Stimulated activated CD4-positive, alpha-beta T cell treated with anti-CD3 and anti-CD28 coated beads, Interleukin-1b, Interleukin-23, amount 100 ng/mL, for 48 hours (primary cell): ENCODE measurements at places on chromosomes 2 and 18.

GRCh38 chr2:159497847-159498246 lies 118.5 kb downstream of the BAZ2B start:
- DNase-seq = no peak

DNA sequence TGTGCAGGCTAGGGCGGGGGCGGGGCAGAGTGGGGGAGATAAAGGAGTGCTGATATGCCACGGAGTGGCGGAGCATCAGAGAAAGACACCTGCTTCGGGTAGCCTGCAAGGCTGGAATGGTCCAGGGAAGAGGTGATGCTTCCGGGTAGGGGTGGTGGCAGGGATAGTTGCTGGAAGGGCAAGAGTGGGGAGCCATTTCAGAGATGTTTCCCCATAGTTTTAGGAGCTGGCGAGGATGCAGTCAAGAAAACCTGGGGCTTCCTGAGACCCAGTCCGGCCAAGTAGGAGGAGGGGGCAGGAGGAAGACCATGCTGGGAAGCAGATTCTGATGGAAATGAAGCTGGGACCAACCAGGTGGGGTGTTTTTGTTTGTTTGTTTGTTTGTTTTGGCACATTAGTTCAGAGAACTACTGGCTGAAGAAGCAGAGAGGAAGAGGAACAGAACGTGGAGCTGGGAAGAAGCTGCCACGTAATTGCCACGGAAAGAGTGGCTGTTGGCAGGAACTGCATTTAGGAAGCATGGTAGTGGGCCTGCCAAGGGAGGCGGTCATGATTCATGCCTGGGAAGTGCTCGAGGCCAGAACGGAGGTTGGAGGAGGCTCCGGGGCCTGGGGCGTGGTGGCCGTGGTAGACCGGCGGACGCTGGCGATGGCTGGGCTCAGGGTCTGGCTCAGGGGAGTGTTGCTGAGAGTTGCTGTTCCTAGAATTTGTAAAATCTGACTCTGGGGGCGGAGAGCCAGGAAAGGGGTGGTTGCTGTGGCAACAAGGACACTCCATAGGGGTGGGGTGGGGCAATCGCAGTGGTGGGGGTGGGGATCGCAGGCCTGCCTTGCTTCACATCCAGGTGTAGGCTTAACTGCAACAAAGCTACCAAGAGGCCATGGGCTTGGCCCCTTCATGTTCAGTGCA lies 8.6 kb upstream of the INPP5D start:
- no peak for DNase-seq

GRCh38 chr2:158394453-158394852 lies 62.1 kb downstream of the CCDC148 start:
- no peak for DNase-seq

DNA sequence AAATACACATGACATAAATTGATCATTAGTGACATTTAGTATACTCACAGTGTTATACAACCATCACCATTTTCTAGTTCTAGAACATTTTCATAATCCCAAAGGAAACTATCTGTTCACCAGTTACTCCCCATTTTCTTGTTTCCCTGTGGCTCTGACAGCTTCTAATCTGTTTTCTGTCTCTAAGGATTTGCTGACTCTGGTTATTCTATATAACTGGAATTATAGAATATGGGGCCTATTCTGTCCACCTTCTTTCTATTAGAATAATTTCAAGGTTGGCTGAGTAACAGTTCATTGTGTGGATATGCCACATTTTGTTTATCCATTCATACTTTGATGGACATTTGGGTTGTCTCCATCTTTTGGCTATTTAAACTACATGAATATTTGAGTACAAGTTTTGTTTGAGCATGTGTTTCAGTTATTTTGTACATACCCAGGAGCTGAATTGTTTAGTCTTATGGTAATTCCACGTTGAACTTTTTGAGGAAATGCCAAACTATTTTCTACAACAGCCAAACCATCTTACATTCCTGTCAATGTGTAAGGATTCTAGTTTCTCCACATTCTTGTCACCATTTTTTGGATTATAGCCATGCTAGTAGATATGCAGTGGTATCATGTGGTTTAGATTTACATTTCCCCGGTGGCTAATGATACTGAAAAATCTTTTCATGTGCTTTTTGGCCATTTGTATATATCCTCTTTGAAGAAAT lies 20.5 kb downstream of the KIAA1328 start:
- DNase-seq = no peak

GRCh38 chr2:169965495-169965894 lies 138.2 kb downstream of the UBR3 start:
- DNase-seq = no peak

DNA sequence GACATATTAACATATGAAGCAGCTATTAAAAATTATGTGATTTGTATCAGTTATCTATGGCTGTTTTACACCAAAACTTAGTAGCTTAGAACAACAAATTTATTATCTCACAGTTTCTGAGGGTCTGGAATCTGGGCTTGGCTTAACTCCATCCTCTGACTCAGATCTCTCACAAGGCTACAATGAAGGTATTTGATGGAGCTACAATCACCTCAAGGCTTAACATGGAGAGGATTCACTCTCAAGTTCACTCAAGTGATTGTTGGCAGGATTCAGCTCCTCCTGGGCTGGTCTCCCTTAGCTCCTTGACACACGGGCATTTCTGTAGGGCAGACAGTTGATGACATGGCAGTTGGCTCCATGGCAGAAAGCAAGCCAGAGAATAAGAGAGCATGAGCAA lies 133.0 kb upstream of the SLC14A2 start:
- no peak for DNase-seq

- no peak for DNase-seq
Measured at GRCh38 chr2:64784168-64785061, 130.7 kb upstream of the SERTAD2 start.

GRCh38 chr2:75920859-75921551 lies 210.3 kb upstream of the GCFC2 start:
- DNase-seq = no peak

- no peak for DNase-seq
Measured at GRCh38 chr2:223576873-223577272, 25.3 kb downstream of the SCG2 start.

DNA sequence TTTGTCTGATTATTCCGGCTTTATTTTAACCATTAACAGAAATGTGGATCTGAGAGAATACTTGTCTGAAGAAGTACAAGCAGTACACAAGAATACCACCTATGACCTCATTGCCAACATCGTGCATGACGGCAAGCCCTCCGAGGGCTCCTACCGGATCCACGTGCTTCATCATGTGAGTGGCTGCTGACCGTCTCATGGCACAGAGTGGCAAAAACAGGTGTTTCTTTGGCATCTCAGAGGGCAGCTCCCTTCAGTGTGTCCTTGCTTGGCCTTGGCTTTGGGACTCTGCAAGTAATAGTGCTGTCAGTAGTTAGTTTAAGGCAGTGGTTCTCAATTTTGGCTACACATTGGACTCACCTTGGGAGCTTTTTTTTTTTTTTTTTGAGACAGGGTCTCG lies 23.1 kb downstream of the SFTPB start:
- DNase-seq = no peak

GRCh38 chr18:70288171-70288850 lies 534 bp upstream of the SOCS6 start:
- no peak for DNase-seq

DNA sequence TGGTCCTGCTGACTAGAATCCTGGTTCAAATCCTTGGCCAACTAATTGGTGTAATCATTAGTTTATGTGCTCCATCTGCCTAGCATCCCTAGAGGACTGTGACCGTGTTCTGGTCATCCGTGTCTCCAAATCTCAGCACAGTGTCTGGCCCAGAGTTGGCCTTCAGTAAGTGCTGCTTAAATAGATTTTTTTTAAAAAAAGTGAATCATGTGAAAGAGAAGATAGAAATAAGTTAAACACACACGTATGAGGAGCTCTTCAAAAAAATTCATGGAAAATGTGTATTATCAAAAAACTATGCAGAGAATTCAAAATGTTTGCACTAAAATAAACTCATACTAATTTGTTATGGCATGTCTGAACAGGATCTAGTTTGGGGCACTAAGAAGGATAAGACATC lies 129.3 kb upstream of the TLK1 start:
- DNase-seq = no peak

GRCh38 chr18:29250259-29250658 lies 1073.3 kb upstream of the CDH2 start:
- no peak for DNase-seq

GRCh38 chr2:1414121-1414520 lies 858 bp downstream of the TPO start:
- no peak for DNase-seq

GRCh38 chr2:224881846-224882245 lies 160.4 kb downstream of the DOCK10 start:
- no peak for DNase-seq

GRCh38 chr18:63342206-63342605 lies 22.6 kb upstream of the BCL2 start:
- peak; percentile 8 for DNase-seq

GRCh38 chr2:97662386-97662894 lies 1.4 kb downstream of the ACTR1B start:
- no peak for DNase-seq

DNA sequence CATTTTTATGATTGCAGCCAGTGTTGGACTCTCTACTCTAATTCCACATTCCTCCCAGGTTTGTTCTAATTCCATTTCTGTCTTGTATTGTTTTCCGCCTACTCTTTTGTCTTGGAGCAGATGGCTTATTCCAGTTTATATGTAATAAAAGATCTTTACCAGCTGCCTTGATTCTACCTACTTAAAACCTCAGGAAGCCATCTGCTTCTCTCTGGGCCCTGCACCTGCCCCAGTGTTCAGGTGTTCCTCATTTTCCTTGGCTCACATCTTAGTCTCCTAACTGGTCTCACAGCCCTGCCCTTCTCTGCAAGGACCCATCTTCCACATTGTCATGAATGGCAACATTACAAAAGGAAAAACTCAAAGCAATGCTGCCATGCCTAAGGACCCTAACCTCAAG lies 21.0 kb upstream of the IL37 start:
- no peak for DNase-seq

DNA sequence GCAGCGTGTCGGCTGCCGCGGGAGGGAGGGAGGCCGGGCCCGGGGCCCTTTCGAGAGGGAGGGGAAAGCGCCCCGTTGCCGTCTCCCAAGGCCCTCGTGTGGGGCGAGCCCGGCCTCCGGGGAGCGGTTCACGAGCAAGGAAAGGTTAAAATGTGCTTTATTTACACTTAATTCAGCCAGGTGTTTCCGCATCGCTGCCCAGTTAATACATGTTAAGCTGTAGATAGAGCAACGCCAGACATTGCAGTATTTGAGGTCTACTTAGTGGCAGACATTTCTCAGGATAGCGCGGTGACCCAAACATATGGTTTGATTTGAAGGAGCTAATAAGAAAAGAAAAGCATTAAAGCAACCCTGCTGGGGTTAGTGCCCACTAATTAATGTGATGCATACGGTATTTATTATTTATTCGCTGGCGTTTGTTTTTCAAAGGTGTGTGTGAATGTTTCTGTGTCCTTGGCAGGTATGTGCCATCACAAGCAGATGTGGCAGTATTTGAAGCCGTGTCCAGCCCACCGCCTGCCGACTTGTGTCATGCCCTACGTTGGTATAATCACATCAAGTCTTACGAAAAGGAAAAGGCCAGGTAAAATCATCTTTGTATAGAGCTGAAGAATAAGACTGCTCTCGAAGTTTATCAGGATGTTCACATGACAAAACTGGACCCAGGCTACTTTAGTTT lies 571 bp downstream of the EEF1B2 start:
- DNase-seq = peak; percentile 7

DNA sequence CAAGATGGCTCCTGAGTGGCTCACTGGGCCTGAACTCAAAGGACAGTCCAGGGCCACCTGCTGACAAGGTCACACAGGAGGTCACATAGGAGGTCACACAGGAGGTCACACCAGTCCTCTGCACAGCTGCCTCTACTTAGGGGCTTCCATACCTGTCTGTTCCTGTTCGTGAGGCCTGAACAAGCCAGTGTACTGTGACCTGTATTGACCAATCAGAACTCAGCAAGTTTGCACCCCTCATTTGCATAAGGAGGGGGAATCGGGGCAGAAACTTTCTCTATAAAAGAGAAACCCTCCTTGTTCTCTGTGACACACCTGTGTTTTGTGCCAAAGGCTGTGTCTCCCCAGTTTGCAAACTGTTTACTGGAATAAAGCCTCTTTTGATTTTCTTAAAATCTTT lies 478.9 kb downstream of the EIPR1 start:
- DNase-seq = no peak

- DNase-seq = peak; percentile 73
Measured at GRCh38 chr2:30366199-30366691, 80.8 kb upstream of the LCLAT1 start.

DNA sequence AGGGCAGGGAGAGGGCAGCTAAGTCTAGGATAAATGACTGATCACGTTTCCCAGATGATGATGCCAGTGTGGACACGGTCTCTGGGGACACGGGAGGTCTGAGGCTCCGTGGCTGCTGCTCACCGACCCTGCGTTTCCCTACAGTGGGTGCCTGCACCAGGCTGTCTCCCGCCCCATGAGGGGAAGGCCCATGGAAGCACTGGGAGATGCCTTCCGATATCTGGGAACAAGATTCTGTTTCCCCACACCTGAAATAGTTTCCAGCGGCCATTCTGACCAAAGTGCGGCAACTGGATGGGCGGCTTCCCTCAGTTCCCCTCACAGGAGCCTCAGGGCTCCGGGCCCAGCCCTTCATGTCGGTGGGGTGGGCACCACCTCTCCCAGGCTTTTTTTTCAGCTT lies 83.1 kb downstream of the EDAR start:
- DNase-seq = no peak

- DNase-seq = no peak
Measured at GRCh38 chr2:223494496-223494895, 107.7 kb downstream of the SCG2 start.

DNA sequence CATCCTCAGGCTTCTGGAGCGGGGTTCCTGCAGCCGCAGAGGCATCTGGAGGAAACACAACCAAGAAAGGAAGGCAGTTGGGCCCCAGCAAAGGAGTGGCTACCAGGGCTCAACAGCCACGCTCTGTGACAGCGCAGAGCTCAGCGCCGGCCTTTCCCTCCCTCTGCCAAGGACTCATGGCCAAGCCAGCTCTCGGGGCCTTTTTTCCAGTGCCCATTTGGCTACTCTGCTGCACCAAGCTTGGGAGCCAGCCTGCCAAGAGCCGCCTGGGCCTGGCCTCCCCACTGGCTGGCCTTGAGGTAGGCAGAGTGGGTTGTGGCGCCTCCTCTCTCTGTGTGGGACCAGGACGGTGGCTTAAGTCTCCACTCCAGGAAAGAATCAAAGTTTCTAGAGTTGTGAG lies 7.2 kb upstream of the CCDC74A start:
- DNase-seq = no peak
